T-helper 2 cell treated with Interferon-gamma antibody and Interleukin-4, amounts not matched to agents 5 μg/mL and 100 μg/mL, for 36 hours (primary cell): ENCODE measurements at places on chromosomes 6 and 20.

DNA sequence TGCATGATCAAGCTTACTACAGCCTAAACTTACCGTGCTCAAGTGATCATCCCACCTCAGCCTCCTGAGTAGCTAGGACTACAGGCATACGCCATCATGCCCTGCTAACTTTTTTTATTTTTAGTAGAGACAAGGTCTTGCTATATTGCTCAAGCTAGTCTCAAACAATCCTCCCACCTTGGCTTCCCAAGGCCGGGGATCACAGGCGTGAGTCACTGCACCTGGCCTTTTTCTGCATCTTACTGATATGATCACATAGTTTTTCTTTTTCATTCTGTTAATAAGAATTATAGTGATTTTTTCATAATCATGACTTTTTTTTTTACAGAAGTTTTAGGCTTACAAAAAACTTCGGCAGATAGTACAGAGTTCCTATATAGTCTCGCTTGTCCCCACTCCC, 93.2 kb downstream of the KIF13A start:
- no peak overlapping the region for H3K27ac ChIP-seq
- peaks cover 11% of the 10 kb centered on the region for H3K27me3 ChIP-seq
- H3K4me3 ChIP-seq = no peak overlapping the region
- H3K4me1 ChIP-seq = no peaks in the 10 kb centered on the region

DNA sequence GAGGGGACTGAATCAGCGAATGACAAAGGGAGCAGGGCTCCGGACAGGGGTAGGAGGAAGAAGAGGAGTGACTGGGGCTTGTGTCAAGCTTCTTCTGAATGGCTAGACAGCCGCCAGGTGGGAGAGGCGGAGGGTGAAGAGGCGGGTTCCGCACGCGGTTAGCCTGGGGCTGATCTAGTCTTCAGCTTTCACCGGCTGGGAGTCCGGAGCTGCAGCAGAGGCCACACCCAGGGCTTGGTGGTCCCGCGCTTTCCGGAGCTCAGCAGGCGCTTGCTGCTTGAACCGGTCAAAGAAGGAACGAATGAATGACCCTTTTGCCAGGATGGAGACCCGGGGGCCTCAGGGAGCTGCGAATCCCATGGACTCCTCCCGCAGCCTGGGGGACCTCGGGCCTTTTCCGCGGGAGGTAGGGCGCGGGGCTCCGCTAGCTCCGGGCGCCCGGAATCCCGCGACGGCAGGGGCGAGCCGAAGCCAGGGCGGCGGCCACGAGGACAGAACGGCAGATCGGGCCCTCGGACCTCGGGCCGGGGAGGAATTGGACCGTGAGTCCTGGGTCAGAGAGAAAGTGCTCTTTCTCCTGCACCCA, at the start of gene C6orf141:
C6orf141 (plus strand) TSS at position 177 of the 586 bp plus-strand sequence; CDS start at position 302, 125 bp downstream.
- peak within 1 kb of the TSS; percentile 88 for H3K4me3 ChIP-seq
- DNase-seq = peak; percentile 26
- H3K27ac ChIP-seq = no peak within 1 kb of the TSS
- H3K4me1 ChIP-seq = peaks cover 18% of the 10 kb centered on the region

DNA sequence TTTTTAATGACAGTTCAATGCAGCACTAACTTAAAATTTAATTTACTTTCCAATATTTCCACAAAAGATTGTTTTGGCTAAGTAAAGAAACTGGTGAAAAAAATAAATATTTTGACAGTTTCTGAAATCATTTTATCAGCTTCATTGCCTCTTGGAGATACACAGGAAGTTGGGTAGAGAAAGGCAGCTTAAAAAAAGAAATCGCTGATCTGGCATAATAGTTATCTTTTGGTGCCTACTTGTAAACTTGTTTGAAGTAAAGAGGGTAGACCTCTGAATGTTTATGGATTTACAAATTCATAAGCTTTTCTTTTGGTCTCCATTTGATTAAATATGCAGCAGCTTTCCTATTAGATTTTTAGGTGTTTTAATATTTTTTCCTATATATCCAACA, 103.4 kb downstream of the RTN4IP1 start:
- peak overlapping the region; percentile 84 for H3K4me3 ChIP-seq
- peaks cover 56% of the 10 kb centered on the region for H3K36me3 ChIP-seq
- DNase-seq = no peak
- peaks cover 56% of the 10 kb centered on the region for H3K4me1 ChIP-seq
- H3K27ac ChIP-seq = no peak overlapping the region

GRCh38 chr6:64155063-64155462, 519.5 kb downstream of the PHF3 start:
- no peaks in the 10 kb centered on the region for H3K4me1 ChIP-seq
- no peaks in the 10 kb centered on the region for H3K36me3 ChIP-seq
- no peaks in the 10 kb centered on the region for H3K27me3 ChIP-seq
- no peak overlapping the region for H3K27ac ChIP-seq
- DNase-seq = no peak

GRCh38 chr6:41036186-41036585, 2.8 kb downstream of the UNC5CL start:
- no peak overlapping the region for H3K4me3 ChIP-seq
- H3K27me3 ChIP-seq = peaks cover 3% of the 10 kb centered on the region
- H3K27ac ChIP-seq = no peak overlapping the region
- no peak for DNase-seq
- peaks cover 14% of the 10 kb centered on the region for H3K4me1 ChIP-seq

GRCh38 chr6:106122938-106123656, 37.0 kb downstream of the PRDM1 start:
- H3K4me3 ChIP-seq = no peak overlapping the region
- H3K27me3 ChIP-seq = no peaks in the 10 kb centered on the region
- peaks cover 62% of the 10 kb centered on the region for H3K4me1 ChIP-seq
- peaks cover 10% of the 10 kb centered on the region for H3K36me3 ChIP-seq
- no peak overlapping the region for H3K27ac ChIP-seq

DNA sequence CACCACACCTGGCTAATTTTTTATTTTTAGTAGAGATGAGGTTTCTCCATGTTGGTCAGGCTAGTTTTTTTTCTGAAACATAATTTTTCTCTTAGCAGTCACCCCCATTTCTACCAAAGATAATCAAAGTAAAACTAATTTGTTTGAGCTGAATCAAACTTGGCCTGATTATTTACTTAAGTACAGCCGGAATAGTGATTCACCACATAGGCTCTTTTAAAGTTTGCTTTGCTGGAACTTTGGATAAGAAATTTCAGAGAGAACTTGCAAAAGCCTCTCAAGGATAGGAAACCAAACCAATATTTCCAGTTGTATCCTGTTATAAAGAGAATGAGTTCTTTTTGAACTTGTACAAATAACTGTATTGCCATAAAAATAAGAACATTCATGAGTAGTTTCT, 105.0 kb upstream of the SYNCRIP start:
- no peak overlapping the region for H3K4me3 ChIP-seq
- no peaks in the 10 kb centered on the region for H3K27me3 ChIP-seq
- DNase-seq = no peak
- no peaks in the 10 kb centered on the region for H3K4me1 ChIP-seq
- H3K27ac ChIP-seq = no peak overlapping the region

- peak within 1 kb of the TSS; percentile 81 for H3K4me3 ChIP-seq
- H3K27ac ChIP-seq = no peak within 1 kb of the TSS
- peak; percentile 35 for DNase-seq
- H3K27me3 ChIP-seq = peaks cover 82% of the 10 kb centered on the region
- peaks cover 7% of the 10 kb centered on the region for H3K4me1 ChIP-seq
These were observed at the start of gene DSP for GRCh38 chr6:7541175-7542064. TSS of gene DSP (plus strand) at chr6:7541671. CDS start at chr6:7541916, 245 bp downstream.
